ENCODE measurements at places on chromosomes 3 and 15. TPM values are rescaled to one million over a fixed set of nuclear protein-coding genes. Genes with fewer than 3 reads are reported as not detected.
A peak's percentile ranks its signal among the peaks of the same experiment; 100 is the strongest.

- no peak for DNase-seq
Observed at GRCh38 chr3:44160818-44161217, 80.9 kb upstream of the TOPAZ1 start.

DNA sequence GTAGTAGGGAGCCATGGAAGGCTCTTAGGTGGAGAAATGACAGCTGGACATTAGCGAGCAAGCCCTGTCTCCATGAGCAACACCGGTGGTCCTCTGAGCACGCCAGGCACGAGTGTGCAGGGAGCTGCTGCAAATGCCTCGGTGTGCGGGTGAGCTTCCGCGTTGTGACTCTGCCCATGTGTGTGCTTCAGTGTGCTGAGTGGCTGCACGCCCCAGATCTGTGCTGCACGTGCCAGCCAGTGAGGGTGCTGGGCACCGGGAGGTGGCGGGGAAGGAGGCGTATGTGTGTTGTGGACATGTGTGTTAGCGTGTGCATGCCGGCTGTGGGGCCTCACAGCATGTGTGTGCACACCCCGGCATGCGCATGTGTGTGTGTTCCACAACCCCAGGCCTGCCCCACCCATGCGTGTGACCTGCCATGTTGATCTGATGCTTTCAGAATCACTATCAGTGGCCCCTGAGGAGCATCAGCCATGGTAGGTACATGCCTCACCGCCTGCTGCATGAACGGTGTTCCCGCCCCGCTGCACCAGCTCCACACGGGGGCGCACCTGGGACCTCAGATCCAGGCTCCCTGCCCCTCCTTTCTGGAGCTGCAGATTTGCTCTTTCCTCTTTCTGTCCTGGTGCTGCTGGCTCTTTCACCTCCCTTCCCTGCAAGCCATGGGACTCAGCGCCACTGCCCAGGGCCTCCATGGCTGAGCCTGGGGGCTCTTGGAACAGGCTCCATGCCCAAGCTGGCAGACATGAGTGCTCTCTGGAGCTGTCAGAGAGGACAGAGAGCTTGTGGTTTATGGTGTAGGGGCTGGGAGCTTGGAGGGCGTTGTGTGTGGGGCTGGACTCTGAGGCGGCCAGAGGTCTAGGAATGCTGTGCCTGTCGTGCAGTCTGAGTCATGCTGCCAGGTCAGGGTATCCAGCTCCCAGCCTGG is 169.4 kb downstream of the TBC1D2B start:
- peak; percentile 80 for DNase-seq

DNA sequence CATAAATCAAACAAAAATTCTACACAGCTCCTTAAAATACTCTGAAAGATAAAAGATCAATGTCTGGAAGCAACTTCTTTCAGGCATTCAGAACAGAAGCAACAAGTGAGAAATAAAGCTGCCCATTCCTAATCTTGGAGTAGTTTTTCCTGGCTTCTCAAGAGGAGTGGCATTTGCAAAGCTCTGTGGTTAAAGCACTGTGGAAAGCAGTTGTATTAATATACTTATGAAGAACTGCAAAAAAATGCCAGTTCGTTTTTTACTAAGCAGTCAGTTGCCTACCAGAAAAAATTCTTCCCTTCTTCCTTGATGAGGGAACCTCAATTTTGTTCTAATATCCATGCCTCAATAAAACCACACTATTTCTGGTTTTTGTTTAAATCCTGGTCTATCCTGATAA is 197.8 kb downstream of the TNIK start:
- no peak for DNase-seq

GRCh38 chr3:186360779-186361178 is 1.3 kb downstream of the DGKG start:
- DNase-seq = no peak

DNA sequence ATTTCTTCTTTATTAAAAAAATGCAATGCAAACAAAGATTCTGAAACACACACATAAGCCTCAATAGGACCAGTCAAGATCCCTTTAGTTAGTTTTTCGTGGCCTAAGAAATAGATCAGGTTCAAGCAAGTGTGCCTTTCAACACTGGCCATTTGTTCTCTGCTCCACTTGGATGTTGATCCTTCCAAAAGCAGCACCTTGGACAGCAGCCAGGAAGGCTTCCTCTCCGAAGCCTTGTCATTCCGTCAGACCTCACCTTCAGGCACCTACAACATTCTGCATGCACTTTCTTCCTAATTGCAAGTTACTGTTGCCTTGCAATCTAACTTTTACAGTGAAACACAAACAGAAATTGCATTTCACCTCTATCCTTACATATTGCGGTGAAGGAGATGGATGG is 155.9 kb upstream of the FEZF2 start:
- DNase-seq = no peak

DNA sequence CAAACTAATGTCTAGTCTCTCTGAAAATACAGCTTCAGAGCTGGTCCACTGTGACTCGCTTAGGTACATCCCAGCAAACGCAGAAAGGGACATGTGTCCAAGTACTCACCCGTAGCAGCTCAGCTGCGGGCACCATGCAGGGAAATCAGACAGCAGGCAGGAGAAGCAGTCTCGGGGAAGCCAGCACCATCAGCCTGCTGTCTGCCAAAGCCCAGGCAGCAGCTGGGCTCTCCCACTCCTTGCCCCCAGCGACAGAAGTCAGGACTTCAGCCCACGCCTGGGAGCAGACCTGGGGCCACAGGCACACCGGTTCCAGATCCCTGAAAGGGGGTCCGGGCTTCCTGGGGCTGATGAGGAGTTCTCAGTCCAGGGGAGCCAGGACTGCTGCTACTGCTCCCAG is 34.9 kb downstream of the SEMA5B start:
- no peak for DNase-seq

GRCh38 chr3:159451067-159451466 is 537.6 kb upstream of the IL12A start:
- DNase-seq = no peak

DNA sequence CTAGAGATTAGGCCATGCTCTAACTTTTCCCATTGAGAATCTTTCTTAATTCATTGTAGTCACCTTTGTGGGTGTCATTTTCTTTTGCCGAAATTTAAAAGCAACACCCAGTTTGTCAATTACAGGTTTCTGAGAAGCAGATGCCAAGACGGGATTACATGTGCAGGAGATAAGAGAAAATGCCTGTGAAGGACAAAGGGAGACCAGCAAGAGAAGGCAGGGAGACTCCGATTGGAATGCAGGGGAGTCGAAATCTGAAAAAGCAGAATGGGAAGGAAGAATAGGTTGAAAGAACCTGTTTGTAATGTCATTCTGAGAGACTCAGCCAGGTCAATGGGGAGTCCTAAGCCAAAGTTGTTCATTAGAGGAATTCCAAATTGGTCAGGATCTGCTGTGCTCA is 3.6 kb upstream of the DPH6 start:
- no peak for DNase-seq

- no peak for DNase-seq
Observed at GRCh38 chr15:47669221-47669620, 48.1 kb upstream of the SEMA6D start.

DNA sequence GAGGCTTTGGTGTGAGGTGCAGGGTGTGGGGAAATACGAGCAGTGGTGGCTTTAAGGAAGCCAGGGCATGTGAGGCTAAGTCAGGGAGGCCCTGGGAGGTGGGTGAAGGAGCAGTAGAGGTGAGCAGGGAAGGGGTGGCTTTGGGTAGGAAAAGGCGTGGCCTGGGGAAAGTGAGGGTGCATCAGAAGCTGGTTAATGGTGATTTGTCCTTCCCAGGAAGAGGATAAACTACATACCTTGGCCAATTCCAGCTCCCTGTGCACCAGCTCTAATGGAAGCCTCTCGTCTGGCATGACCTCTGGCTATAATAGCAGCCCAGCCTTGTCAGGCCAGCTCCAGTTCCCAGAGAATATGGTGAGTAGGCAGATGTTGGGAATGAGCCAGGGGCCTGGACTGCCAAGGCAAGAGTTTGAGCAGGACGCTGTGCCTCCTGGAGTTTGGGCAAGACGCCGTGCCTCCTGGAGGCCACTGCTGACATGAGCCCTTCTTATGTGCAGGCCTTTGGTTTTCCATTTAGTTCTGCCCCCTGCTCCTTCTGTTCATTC is 41.3 kb downstream of the CDAN1 start:
- no peak for DNase-seq

- no peak for DNase-seq
Observed at GRCh38 chr3:44223299-44223698, 18.4 kb upstream of the TOPAZ1 start.

Gene MASP1
- total RNA-seq = 13.9 TPM

Gene ITIH1
- total RNA-seq = 1.3 TPM

Gene PLSCR5
- not detected for total RNA-seq

Gene ARHGEF26
- 24.9 TPM for total RNA-seq

Gene TCAIM
- total RNA-seq = 22.7 TPM

Gene SCAP
- 50.8 TPM for total RNA-seq
